Fibroblast of skin of scalp (primary cell): ENCODE measurements at places on chromosomes 2 and 18.

GRCh38 chr2:80169811-80170594 lies 134.5 kb downstream of the LRRTM1 start:
- no peak for DNase-seq

DNA sequence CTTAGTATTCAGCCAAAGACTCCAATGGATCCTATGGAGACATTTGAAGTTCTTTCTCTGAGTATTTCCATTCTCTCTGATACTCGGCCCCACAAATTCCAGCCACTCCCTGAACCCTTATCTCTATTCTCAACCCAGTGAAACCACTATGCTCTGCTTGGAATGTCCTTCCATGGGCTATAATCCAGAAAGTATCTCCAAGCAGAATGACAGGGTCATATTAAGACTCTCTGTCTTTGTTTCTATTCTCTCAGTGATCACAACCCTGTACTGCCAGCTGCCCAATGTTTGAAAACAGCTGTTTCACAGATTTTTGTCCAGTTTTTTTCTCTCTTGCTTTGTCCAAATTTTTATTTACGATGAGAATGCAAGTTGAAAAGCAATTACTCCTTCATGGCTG lies 21.9 kb downstream of the CHMP3 start:
- no peak for DNase-seq

GRCh38 chr2:6211236-6211635 lies 519.1 kb downstream of the SOX11 start:
- peak; percentile 3 for DNase-seq

DNA sequence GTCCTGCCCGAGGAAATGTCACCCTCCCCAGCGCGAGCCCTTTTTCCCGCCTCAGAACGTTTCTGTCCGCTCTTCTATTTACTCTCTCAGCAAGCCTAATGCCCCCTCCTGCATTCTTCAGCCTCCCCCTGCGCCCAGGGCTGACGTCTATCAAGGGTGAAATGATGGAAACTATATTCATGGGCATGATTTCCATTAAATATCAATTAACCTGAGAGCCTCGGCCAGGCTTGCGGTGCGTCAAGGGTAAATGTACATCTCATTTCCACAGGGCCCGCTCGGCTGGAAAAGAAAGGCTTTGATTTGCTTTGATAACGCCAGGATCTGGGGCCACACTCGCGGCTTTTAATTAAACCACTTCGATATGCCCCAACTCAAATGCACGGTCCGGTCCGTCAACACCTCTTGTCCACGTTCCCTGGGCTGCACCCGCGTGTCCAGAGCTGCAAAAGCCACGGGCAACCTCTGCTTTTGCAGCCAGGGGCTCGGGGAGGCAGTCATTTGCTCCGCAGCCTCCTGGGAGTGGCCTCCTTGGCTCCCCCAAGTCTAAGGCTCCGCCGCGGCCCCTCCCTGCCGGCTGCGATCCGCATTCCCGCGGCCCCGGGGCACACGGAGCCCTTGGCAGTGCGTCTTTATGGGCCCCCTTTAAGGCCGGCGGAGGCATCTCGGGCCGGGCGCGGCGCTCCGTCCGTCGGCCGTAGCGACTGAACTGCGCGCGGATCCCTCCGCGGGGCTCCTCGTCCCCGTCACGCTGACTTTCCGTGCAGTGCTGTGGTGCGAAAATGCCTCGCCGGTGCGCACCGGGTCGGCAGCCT lies at the start of gene HOXD8:
Gene HOXD8 (plus strand): TSS at position 724 of the 815 bp plus-strand sequence. CDS start 662 bp downstream, outside the sequence.
- DNase-seq = peak; percentile 95

- DNase-seq = no peak
Observed at GRCh38 chr2:199484927-199485326, 27.2 kb upstream of the SATB2 start.

DNA sequence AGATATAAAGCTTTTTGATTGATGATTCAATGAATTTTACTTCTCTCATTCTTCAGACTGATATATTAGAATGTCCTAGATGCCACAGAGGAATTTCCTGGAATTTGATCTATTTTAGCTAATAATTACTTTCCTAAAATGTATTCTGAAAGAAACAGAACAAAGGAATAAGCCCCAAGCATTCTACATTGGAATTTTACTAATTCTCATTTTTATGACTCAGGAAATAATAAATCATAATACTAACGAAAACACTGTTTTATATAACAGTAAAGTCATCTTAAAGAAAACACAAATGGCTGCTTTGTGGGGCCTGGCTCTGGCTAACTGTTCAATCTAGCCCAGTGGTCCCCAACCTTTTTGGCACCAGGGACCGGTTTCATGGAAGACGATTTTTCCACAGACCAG lies 68.6 kb upstream of the LPIN2 start:
- peak; percentile 49 for DNase-seq

DNA sequence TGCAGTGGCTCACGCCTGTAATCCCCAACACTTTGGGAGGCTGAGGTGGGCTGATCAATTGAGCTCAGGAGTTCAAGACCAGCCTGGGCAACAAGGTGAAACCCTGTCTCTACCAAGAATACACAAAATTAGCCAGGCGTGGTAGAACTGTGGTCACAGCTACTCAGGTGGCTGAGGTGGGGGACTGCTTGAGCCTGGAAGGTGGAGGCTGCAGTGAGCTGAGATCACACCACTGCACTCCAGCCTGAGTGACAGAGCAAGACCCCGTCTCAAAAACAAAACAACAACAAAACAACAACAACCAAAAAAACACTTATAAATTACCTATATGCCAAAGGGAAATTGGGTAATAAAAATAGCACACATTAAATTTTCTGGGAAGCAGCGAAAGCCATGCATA lies 141.6 kb downstream of the HDAC4 start:
- no peak for DNase-seq

- no peak for DNase-seq
Observed at GRCh38 chr18:77079954-77080682, 52.5 kb downstream of the MBP start.

GRCh38 chr2:73037947-73038585 lies 33.4 kb downstream of the SFXN5 start:
- no peak for DNase-seq

DNA sequence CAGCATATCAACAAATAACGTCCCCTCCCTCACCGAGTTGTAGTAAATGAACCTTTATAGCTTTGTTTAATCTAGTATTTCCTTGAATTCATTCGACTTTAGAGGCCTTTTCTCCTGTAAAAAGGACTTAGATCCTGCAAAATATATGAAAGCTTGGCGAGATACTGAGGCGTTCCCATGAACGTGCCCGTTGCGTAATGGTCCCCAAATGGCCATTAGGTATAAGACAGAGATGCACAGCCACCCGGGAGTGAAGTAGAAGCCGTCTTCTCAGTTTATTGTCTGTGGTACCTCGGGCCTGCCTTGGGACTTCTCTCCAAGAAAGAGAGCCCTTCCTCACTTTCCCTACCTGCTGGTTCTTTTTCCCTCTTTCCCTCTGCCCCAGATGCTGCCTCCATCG lies 310.6 kb downstream of the CELF4 start:
- no peak for DNase-seq

- DNase-seq = no peak
Observed at GRCh38 chr18:44708451-44709083, 27.9 kb downstream of the SETBP1 start.
